ENCODE measurements at places on chromosomes 3 and 15.

GRCh38 chr15:75153087-75153486 lies 48.6 kb upstream of the C15orf39 start:
- DNase-seq = no peak

GRCh38 chr3:151171145-151171757 lies 31.8 kb downstream of the GPR171 start:
- DNase-seq = no peak

GRCh38 chr3:130757611-130758150 lies 11.1 kb upstream of the PIK3R4 start:
- DNase-seq = no peak

DNA sequence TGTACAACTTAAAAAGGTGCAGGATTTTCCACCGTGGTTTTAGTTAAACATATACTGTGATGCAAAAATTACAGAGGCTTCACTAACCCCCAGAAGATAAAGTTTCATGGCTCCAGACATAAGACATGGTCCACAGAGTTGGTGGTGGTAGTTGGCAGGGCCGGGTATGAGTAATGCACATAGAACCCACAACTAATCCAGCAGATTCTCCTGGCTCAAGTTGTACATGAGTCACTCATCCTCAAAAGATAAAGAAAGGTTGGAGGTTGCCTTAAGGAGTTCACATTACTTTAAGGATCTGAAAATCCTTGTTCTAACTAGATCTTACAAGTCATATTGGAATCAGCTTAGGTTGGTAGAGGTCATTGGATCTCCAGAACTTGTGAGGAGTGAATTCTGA lies 98.3 kb upstream of the ZBTB20 start:
- no peak for DNase-seq

DNA sequence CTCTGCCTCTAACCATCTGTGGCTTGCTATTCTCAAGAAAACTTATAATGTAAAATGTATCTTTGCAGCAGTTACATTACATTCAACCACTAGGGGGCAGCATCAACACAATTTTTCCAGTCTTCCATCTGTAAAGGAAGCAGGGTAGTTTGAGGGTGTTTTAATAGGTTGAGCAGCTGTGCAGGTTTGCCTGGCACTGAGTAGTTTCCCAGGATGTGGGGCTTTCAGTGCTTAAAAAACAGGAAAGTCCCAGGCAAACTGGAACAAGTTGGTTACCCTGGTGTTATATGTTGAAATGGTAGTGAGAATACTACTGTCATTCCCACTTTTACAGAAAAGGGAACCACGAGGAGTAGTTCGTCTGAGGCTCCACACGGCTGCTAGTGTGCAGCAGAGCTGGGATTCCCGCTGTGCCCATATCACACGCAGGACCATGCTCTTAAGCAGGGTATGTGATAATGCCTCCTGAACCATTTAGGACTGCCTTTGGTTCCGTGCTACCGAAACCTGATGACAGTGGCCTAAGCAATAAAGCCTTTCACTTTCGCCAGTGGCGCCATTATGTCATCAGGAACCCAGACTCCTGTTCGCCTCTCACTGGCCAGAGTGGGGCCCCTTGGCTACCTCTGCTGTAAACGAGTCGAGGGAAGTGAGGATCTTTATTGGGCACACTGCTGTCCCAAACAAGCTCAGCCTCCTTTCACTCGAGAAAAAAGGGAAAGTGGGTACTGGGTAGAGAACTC lies 64.7 kb upstream of the ZBTB38 start:
- DNase-seq = no peak

DNA sequence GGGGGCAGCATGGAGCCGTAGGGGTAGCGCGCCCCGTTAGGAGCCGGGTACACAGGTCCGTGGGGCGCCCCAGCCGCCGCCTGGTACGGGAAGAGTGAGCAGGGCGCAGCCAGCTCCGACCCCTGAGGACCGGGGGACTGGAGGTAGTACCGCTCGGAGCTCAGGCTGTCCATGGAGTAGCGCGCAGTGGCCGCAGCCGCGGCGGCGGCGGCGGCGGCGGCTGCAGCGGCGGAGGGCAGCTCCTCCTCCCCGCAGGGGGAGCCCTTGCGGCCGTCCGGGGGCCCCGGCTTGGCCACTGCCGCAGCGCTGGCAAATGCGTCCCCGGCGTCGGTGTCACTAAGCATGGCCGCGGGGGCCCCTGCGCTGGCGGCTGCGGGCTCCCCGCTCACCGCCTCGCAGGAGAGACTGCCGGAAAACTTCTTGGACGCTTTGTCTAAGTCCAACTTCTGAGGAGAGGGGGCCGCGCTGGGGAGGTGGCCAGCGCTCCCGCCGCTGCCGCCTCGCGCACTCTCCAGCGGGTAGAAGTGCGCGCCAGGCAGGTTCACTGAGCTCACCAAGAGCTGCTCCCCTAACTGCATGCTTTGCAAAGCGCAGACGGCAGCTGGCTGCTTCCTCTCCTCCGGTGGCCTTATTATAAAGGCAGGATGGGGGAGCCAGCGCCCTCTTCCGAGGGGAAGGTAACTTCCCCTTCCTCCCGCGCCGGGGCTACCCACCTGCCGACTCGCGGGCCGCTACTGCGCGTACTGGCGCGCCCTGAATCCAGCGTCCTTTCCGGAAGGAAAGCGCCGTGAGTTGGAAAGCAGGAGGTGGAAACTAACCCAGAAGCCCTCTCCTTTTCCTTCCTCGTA lies at the start of gene EOMES:
EOMES (minus strand) TSS at position 607 of the 848 bp plus-strand sequence; CDS start at position 578, 29 bp downstream.
- DNase-seq = no peak

DNA sequence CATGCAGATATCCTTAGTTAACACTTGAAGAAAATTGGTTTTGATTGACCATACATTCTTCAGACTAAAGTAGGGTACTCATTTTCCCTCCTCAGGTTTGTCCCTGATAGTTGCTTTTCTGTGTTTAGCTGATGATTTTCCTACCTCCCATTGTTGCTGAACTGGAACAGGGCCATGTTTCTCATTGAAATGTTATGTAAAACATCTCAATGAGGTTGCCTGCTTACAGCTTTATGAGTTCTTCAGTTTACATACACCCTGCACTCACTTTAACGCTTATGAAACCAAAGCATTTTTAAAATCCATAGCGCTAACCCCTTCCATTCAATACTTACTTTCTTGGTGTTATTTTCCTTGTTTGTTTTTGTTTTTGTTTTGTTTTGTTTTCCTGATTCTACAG lies 61.9 kb downstream of the HMG20A start:
- DNase-seq = no peak

- no peak for DNase-seq
Measured at GRCh38 chr3:150497956-150498355, 48.3 kb downstream of the SERP1 start.

GRCh38 chr3:71583566-71584393 lies at the start of gene FOXP1:
FOXP1 (minus strand) TSS chr3:71583728; CDS start chr3:71198381, 385,347 bp downstream.
- peak; percentile 84 for DNase-seq

- DNase-seq = no peak
Measured at GRCh38 chr3:119184796-119185570, 11.6 kb downstream of the UPK1B start.

- DNase-seq = no peak
Measured at GRCh38 chr15:38085931-38086568, 151.6 kb downstream of the TMCO5A start.

- no peak for DNase-seq
Measured at GRCh38 chr3:176767385-176767784, 429.9 kb downstream of the TBL1XR1 start.

DNA sequence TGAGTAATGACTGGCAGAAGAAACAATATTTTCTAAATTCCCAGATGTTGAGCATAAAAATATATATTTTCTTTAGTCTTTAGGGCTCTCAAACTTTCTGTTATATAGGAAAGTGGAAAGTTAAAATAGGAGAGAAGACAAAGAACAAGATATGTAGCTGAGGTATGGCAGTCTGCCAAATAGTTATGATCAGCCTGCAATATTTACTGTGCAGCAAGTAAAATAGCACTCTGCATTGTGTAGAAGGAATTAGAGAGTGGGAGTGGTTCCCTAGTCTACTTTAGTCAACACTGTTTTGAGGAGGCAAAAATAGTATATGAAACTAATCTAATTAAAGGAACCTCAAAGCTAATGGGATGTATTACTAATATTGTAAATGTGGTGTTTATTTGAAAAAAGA lies 978.1 kb upstream of the ALCAM start:
- DNase-seq = no peak

GRCh38 chr15:71237456-71238188 lies 122.4 kb downstream of the THSD4 start:
- peak; percentile 82 for DNase-seq

DNA sequence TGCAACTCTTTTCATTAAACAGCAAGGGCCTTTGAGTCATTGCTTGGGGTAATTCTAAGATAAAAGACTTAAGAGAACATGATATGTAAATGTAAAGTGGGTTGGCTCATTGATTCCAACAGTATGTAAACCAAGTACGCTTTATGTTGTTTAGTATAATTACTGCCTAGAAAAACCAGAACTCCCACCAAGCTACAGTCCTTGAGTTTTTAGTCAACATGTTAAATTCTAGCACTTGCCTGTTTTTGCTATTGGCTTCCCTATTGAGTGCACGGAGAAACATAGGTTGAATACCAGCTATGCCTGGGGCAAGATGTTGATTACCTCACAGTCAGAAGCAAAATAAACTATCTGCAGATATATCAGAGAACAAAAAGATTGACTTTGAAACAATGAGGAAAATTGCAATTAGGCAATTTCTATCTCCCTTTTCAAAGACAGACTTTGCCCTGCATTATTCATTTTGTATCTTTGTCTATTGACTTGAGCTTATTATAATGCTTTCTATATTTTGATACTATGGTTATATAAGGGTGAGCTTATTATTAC lies 179.3 kb downstream of the ZPLD1 start:
- DNase-seq = no peak

DNA sequence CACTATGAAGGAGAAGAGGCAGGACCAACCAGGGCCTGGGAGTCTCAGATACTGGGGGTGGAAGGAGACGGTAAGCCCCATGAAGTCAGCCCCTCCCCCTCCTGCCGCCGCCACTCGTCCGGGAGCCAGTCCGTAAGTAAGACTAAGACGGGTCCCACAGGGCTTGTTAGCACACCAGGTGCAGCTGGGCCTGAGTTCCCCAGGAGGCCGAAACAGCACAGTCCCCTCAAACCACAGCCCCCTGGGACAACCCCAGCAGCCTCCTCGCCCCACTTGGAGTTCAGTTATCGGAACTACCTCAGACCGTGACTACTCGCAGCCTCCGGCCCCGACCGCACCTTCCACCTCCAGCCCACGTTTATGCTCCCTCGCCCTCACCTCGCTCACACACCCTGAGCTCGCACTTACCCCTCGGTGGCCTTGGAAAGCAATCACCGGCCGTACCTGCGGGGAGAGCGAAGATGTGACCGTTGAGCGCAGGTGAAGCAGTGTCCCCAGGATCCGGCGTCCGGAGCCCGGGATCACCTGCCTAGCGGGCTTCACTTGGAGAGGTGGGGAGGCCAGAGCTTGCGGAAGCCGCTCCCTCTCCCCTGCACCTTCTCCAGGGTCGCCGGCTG lies 557 bp downstream of the ELL3 start:
- DNase-seq = no peak

- DNase-seq = no peak
Measured at GRCh38 chr3:116299646-116300081, 145.6 kb downstream of the LSAMP start.

- no peak for DNase-seq
Measured at GRCh38 chr15:79030470-79030869, 60.1 kb downstream of the RASGRF1 start.

- no peak for DNase-seq
Measured at GRCh38 chr3:16528581-16528993, 15.1 kb upstream of the RFTN1 start.

DNA sequence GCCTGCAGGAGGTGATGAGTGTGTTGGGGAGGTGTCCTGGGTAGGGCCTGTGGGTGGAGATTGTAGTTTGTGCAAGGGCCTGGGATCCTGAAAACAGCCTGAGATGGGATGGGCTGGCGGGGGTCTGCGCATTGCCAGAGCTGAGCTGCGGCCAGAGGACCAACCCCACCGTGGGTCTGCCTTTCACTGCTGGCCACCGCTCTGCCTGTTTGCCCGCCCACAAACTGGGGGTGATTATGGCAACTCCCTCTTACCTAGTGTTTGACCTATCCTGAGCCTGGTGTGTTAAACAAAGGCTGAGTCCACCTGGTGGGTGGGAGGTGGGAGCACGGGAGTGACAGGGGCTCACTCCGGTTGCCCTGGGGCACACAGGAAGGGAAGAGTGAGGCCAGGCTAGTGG lies 9.8 kb downstream of the ABTB1 start:
- DNase-seq = peak; percentile 71

- no peak for DNase-seq
Measured at GRCh38 chr3:62132027-62132602, 241.2 kb downstream of the FEZF2 start.

GRCh38 chr15:61173899-61174689 lies 55.0 kb downstream of the RORA start:
- DNase-seq = no peak

- no peak for DNase-seq
Measured at GRCh38 chr15:49675041-49675440, 54.2 kb downstream of the DTWD1 start.

GRCh38 chr15:35728219-35728940 lies 182.4 kb upstream of the DPH6 start:
- DNase-seq = no peak

GRCh38 chr15:74584779-74585178 lies 30.9 kb upstream of the CLK3 start:
- no peak for DNase-seq

DNA sequence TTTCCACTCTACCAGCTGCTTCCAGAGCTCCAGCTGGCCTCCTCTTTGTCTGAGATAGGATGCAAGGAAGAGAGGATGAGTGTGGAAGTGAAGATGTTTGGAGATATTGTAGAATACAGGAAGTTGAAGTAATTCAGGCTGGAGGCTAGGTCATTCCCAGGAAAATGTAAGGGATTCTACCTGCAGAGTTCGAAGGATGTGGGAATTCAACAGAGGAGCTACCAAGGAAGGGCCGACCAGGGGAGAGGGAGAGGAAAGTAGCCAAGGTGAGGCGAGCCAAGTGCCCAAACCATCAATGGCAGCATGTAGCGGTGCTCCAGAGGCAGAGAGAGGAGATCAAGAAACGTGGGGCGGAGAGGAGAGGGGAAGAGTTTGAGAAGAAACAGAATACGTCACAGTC lies 49.0 kb upstream of the EPHB3 start:
- DNase-seq = no peak

DNA sequence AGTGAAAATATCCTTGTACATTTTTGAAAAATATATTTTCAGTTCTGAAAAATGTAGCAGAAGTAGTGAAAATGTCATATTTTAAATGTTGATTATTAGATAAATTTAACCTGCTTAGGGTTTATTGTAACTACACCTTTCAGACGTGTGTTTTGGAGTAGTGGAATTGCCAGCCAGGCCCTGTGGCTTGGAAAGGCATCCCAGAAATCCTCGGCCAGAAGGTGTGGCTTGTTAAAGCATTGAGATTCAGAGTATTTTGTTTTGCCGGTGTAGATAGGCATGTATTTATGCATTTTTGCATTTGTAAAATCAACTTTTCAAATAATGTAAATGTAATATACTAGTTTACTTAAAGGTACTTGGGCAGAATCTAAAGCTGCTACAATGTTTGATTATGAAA lies 7.0 kb downstream of the EBLN2 start:
- DNase-seq = no peak

- DNase-seq = no peak
Measured at GRCh38 chr3:134709561-134710312, 58.9 kb upstream of the KY start.

DNA sequence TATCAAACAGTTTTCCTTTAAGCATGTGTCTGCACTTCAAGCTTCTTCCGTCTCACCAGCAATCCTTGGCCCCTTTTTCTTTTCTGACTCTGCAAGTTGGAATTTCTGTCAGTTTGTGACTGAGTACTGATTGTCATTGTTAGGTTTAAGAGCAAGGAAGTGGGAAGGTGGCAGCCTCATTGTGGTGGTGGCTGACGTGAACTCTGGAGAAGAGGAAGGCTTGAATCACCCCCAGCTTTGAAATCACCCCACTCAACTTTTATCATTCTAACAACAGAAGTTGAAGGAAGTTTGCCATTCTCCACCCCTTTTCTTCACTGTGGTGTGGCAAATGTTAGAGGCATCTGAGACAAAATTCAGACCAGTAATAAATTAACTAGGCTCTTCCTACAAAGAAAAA lies 231.6 kb upstream of the AGTR1 start:
- DNase-seq = no peak
